Neural progenitor cell (in vitro differentiated cells): ENCODE measurements at places on chromosomes 3 and 15.

- no peak for DNase-seq
- no peaks in the 10 kb centered on the region for H3K36me3 ChIP-seq
- no peaks in the 10 kb centered on the region for H3K27me3 ChIP-seq
Observed at GRCh38 chr3:152360302-152360701, 91.6 kb downstream of the MBNL1 start.

- peak; percentile 15 for DNase-seq
- no peaks in the 10 kb centered on the region for H3K27me3 ChIP-seq
- H3K4me1 ChIP-seq: peaks cover 35% of the 10 kb centered on the region
- H3K27ac ChIP-seq: no peak overlapping the region
Observed at GRCh38 chr3:181623924-181624694, 87.6 kb upstream of the SOX2 start.

- DNase-seq: no peak
- H3K4me3 ChIP-seq: no peak overlapping the region
- no peaks in the 10 kb centered on the region for H3K4me1 ChIP-seq
- no peaks in the 10 kb centered on the region for H3K36me3 ChIP-seq
- H3K27me3 ChIP-seq: no peaks in the 10 kb centered on the region
Observed at GRCh38 chr3:183527428-183528379, 27.8 kb downstream of the KLHL6 start.

DNA sequence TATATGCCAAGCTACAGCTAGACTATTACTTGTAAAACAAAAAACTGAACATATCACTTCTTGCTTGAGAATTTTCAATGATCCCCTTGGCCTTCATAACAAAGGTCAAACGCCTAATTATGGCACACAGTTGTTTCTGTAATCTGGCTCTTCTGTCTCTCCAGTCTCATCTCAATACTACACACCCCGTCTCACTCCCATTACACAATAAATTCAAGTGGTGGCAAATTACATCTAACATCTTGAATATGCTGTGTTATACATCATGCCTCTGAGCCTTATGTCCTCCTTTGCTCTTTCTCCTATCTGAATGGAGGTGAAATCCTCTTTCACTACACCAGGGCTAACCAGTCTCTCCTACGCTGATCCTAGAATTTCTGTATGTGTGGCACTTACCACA, 140.4 kb downstream of the TBL1XR1 start:
- H3K36me3 ChIP-seq: no peaks in the 10 kb centered on the region
- H3K27me3 ChIP-seq: no peaks in the 10 kb centered on the region
- peak overlapping the region; percentile 1 for H3K27ac ChIP-seq
- no peak overlapping the region for H3K4me3 ChIP-seq
- DNase-seq: no peak

GRCh38 chr3:165753560-165753959, 83.7 kb downstream of the BCHE start:
- no peak for DNase-seq
- H3K27me3 ChIP-seq: no peaks in the 10 kb centered on the region
- H3K4me1 ChIP-seq: no peaks in the 10 kb centered on the region
- H3K27ac ChIP-seq: no peak overlapping the region

DNA sequence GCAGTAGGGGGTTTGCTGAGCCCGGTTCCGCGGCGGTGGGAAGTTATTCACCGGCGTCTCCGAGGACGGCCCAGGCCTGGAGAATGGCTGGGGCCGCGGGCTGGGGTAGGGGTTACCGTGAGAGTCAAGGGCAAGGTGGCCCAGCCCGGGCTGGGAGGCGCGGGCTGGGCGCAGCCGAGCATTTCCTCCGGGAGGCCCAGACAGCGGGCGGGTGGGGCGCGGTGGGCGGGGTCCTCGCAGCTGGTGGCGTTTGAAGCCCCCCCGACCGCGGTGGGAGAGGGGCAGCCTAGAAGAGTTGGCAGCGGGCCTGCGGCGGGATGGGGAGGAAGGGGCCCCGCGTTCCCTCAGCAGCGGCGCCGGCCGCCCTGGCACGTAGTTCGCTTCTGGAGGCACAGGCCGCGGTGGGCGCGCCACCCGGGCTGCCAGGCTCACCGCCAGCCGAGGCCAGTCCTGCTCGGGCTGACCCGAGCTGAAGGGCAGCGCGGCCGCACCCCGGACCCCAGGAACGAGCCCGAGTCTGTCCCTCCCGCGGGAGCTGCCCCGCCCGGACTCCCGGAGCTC, 960 bp upstream of the KLF13 start:
- peak overlapping the region; percentile 76 for H3K4me3 ChIP-seq
- peak; percentile 52 for DNase-seq
- H3K27ac ChIP-seq: no peak overlapping the region
- peaks cover 49% of the 10 kb centered on the region for H3K27me3 ChIP-seq

DNA sequence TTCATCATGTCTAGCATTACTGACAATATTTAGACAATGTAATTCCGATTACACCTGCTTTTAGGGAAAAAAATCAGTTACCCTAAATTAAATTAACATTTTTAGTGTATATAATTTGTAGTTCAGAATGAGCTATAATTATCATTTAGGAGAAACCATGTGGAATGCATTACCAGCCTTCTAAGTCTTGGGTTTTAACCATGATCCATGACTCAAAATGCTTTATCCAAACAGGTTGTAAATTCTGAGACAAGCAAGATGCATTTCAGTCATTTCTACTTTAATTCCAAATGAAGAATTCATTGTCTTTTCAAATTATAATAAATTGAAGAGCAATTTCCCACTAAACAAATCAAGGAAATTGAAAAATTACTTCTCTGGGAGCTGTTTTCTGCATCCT, 243.7 kb upstream of the LRIG1 start:
- DNase-seq: no peak
- no peaks in the 10 kb centered on the region for H3K36me3 ChIP-seq
- no peak overlapping the region for H3K27ac ChIP-seq
- H3K27me3 ChIP-seq: no peaks in the 10 kb centered on the region
- peaks cover 7% of the 10 kb centered on the region for H3K4me1 ChIP-seq
- H3K4me3 ChIP-seq: no peak overlapping the region

- no peaks in the 10 kb centered on the region for H3K36me3 ChIP-seq
- DNase-seq: peak; percentile 60
- no peak overlapping the region for H3K27ac ChIP-seq
- H3K27me3 ChIP-seq: peaks cover 99% of the 10 kb centered on the region
- no peaks in the 10 kb centered on the region for H3K4me1 ChIP-seq
Observed at GRCh38 chr15:82647835-82648256, 683 bp upstream of the CPEB1 start.

DNA sequence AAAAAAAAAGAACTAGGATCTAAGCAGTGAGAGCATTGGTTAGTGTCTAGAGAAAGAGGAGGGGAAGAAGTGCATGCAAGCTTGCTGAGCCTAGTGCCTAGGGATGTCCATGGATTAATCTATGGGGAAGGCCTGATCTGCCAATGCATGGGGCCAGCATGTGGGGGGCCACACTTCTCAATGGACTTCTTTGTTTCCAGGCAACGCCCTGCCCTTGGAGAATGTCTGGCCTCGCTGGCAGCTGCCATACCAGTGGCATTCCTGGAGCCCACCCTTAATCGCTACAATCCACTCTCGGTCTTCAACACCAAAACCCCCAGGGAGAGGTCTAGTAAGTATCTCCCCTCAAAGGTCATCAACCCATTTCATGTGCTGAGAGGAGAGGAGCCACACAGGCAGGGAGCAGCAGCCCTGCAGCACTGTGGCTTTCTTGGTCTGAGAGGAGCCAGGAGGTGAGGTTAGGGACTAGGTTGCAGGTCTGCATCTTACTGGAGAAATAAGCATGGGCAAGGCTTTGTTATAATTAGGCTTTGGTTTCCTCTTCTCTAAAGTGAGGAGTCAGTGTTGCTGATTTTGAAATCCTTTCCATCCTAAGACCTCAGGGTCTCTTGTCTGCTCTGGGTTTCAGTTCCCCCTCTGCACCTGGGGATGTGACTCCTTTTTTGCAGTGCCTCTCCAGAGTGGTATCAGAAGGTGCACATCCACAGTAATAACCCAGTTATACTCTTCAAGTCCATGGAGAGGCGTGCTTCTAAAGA, 188.1 kb upstream of the CHRM5 start:
- DNase-seq: no peak
- no peak overlapping the region for H3K4me3 ChIP-seq
- no peaks in the 10 kb centered on the region for H3K36me3 ChIP-seq
- H3K27me3 ChIP-seq: no peaks in the 10 kb centered on the region
- H3K27ac ChIP-seq: no peak overlapping the region

- H3K27me3 ChIP-seq: no peaks in the 10 kb centered on the region
- no peak for DNase-seq
- H3K36me3 ChIP-seq: peaks cover 8% of the 10 kb centered on the region
- no peak overlapping the region for H3K4me3 ChIP-seq
- H3K27ac ChIP-seq: no peak overlapping the region
Observed at GRCh38 chr3:130992344-130992743, 34.3 kb downstream of the ASTE1 start.

DNA sequence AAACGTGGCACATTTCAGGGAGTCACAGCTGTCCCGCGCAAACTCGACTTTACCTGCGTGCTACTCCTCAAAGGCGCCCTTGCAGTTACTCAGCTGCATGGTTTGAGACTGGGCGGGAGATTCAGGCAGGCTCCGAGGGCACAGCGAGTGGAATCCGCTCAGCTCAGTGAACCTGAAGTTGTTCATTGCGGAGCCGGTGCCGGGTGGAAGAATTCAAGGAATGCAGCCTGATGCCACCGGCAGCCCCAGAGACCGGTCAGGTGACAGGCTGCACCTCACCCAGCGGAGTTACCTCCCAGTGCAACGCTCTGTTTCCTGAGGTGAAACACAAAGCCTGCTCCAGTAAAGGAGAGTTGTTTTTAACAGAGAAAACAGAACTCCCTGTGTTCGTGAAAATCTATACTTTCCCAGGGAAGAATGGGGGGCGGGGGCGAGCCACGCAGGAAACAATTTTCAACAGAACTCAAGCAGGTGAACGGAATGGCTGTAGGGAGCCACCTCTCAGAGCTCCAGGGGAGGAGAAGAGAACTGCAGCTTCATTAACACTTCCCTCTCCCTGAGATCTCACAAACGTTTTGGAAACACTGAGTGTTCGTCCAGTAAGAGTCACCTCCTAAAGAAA, 3.8 kb downstream of the VEPH1 start:
- no peaks in the 10 kb centered on the region for H3K36me3 ChIP-seq
- peak; percentile 79 for DNase-seq
- peaks cover 40% of the 10 kb centered on the region for H3K4me1 ChIP-seq
- H3K27me3 ChIP-seq: peaks cover 21% of the 10 kb centered on the region
- H3K4me3 ChIP-seq: peak overlapping the region; percentile 38
- no peak overlapping the region for H3K27ac ChIP-seq

- H3K27ac ChIP-seq: no peak overlapping the region
- no peak overlapping the region for H3K4me3 ChIP-seq
- peaks cover 11% of the 10 kb centered on the region for H3K4me1 ChIP-seq
- H3K27me3 ChIP-seq: no peaks in the 10 kb centered on the region
- peak; percentile 32 for DNase-seq
- no peaks in the 10 kb centered on the region for H3K36me3 ChIP-seq
Observed at GRCh38 chr3:38163117-38163840, 2.1 kb upstream of the OXSR1 start.
